ENCODE measurements at places on chromosomes 3 and 15. TPM values are rescaled to one million over a fixed set of nuclear protein-coding genes. Genes with fewer than 3 reads are reported as not detected.

The RTP1 gene
- total RNA-seq = not detected

The LRRC15 gene
- total RNA-seq = under 0.01 TPM

The GPR15 gene
- not detected for total RNA-seq

The ISG20 gene
- 1.0 TPM for total RNA-seq

The STRA6 gene
- 0.17 TPM for total RNA-seq

The TICRR gene
- 13.7 TPM for total RNA-seq
